Right kidney (tissue), 9 donors: ENCODE measurements at places on chromosomes 4 and X.

GRCh38 chr4:156496797-156497196 is 474.8 kb downstream of the PDGFC start:
- DNase-seq: no peak

DNA sequence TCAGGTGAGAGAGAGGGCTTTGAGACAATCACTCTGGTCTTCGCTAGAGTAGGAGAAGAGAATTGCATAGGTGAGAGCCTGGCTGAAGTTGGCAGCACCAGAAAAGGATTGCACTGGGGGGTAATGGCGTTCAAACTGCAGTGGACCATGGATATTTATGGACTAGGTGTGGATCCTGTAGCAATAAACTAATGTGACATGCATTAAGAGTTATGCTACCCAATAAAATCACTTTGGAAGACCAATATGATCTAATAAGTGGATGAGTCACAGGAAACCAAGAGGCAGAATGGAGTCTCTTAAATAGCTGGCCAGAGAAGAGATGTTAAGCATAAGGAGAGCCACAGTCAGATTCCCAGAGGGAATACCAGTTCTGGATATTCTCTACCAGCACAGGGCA is 259.8 kb downstream of the FBXO8 start:
- DNase-seq: no peak

DNA sequence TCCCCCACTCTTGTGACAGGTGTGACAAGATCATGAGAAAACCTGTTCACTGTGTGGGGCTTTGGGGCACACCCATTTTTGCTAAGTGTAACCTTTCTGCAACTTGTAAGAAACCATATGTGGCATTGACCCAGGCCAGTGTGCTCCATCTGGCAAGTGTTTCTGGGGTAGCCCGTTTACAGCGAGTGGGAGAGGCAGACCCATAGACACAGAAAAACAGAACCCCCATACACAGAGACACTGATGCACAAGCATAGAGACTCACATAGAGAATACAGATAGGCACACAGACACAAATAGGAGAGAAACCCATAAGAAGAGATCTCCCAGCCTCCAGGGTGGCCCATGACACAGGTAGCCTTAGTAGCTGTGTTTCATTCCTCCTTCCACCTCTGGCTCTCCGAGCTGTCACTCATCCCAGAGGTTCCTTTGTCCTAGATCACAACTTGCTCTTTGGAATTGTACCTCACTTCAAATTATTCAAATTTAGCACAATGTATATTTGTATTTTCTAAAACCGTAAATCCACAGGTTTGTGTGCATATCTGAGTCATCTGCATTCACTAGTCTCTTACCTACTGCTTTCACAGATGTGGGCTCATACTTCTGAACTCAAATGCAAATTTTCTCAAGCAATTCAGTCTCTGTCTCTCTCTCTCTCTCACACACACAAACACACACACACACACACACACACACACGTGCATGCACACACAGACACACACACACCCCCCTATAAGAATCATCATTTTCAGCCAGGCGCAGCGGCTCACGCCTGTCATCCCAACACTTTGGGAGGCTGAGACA is 114.4 kb downstream of the SH3KBP1 start:
- no peak for DNase-seq

- no peak for DNase-seq
Observed at GRCh38 chr4:114866901-114867670, 246.3 kb downstream of the NDST4 start.

- DNase-seq: no peak
Observed at GRCh38 chr4:76703676-76704075, 194.3 kb downstream of the SOWAHB start.

- DNase-seq: no peak
Observed at GRCh38 chrX:18619288-18619687, 52.6 kb downstream of the RS1 start.

- no peak for DNase-seq
Observed at GRCh38 chrX:148380650-148381561, 119.5 kb upstream of the AFF2 start.

GRCh38 chrX:12469296-12469695 is 321.9 kb upstream of the PRPS2 start:
- DNase-seq: no peak

DNA sequence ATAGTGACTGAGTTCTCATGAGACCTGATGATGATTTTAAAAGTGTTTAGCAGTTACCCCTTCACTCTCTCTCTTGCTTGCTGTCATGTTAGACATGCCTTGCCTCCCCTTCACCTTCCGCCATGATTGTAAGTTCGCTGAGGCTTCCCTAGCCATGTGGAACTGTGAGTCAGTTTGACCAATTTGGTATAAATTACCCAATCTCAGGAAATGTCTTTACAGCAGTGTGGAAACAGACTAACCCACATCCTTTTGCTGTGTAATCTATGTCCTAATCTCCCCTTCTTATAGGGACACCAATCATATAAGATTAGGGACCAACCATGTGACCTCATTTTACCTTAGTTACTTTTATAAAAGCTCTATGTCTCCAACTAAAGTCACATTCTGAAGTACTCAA is 677.8 kb downstream of the ADGRL3 start:
- DNase-seq: no peak

GRCh38 chr4:40525752-40526598 is 103.7 kb downstream of the RBM47 start:
- no peak for DNase-seq

DNA sequence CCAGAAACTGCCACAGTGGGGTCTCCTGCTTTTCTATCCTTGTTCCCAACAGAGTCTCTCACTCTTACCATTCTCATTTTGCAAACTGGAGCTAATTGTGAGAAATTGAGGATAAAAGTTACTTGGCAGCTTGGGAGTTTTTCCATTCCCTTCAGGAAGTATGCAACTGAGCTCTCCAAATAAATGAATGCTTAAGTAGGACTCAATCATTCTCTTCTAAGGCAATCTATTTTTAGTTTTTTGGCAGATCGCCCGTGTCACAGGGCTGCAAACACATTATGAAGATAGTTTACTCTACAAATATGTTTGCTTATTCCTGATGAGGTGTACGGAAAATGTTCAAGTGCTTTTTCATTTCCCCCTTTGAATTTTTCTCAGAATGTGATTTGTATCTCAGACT is 5.3 kb downstream of the ASB11 start:
- DNase-seq: no peak

DNA sequence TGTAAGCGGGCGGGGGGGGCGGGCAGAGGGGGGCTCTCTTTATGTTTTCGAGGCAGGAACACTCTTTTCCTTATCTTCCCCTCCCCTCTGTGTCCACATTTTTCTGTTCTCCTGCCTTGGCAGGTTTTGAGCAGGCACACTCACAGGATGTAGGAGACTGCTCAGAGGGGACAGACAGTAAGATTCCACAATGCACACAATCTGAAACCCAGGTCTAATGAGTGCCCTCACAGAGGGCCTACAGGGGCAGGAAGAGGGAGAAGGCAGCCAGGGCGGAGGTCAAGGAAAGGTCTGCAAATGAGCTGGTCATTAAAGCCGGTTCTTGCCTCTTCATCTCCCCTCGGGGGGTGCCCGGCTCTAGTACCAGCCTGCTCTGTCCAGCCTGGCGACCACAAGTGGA is 106.1 kb upstream of the ATP6AP2 start:
- DNase-seq: no peak

DNA sequence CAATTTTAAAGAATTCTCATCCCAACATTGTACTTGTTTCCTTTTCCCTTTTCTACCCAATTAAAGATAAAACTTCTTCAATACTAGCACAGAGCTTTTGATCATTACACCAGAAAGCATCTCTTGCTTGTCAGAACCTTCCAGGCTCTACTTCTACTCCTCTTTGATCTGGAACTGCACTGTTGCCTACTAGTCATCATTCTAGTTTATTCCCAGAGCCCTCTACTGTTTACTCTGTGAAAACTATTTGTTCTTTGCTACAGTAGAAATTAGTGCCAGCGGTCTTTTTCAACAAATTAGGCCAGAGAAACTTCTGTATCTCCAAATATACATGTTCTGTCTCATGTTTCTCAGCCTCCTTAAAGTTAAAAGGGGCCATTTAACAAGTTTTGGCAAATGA is 46.8 kb upstream of the TMPRSS11F start:
- DNase-seq: no peak

DNA sequence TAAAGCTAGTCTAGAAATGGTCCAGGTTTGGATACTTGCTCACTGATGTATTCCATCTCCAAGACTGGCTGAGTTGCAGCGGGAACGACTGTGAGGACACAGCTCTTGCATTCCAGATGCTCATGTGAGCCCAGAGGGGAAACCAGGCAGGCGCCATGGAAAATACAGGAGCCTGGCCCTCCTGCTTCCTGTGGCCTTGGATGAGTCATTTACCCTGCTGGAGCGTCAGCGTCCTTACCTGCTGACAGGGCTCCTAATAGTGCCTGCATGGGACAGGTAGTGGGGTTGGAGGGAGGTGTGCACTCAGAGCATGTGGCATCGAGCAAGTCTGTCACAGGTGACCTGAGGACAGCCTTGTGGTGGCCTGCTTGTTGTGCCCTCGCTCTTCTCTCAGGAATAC is 69.4 kb downstream of the NSG1 start:
- DNase-seq: no peak

- DNase-seq: no peak
Observed at GRCh38 chr4:72430050-72430449, 139.0 kb downstream of the ADAMTS3 start.

DNA sequence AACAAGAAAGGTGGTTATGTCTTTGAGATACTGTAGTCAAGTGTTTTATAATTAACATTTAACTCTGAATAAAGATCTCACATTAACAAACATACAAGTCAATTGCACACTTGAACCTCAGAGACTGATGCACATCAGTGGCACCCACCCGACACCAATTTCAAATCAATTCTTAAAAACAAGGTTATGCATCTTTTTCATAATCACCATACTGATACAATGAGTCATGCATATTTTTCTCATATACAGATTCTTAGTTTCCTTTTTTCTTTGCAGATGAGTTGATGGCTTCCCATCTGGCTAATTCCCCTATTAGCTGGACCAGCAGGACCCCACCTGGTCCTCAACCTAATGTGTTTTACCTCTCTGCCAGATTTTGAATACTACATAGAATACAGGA is 136.2 kb upstream of the RPL34 start:
- no peak for DNase-seq

DNA sequence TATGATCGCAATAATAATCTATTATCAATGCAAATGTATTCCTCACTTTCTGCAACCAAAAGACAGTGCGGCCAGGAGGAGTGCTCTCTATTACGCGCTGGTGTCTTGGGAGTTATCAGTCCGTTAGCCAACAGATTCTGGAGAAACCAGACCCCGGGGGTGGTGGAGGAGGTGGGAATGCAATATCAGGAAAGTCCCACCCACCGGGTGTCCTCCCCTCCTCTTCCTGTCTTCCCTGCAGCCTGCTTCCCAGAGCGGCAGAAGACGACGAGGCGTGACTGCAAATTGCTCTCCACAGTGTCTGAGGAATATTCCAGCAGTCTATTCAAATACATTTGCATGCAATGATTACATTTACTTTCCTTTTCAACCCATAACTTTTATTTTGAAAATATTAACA is 17.9 kb upstream of the TLR3 start:
- no peak for DNase-seq

DNA sequence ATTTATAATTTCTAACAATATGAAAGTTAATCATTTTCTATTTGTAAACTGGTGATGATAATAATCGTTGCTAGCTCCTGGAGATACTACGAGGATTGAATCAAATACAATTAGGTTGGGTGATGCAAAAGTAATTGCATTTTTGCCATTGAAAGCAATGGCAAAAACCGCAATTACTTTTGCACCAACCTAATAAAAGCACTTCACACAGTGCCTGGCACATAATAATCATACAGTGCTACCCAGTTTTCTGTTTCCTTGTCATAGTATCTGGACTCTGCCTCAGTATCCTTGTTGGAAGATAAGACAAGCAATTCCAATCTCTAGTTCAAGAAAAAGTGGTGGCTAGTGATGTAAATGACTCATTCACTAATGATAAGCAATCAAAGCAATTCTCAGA is 176.8 kb upstream of the TRPC5 start:
- DNase-seq: no peak

- DNase-seq: no peak
Observed at GRCh38 chrX:63434665-63435064, 83.5 kb upstream of the SPIN4 start.

DNA sequence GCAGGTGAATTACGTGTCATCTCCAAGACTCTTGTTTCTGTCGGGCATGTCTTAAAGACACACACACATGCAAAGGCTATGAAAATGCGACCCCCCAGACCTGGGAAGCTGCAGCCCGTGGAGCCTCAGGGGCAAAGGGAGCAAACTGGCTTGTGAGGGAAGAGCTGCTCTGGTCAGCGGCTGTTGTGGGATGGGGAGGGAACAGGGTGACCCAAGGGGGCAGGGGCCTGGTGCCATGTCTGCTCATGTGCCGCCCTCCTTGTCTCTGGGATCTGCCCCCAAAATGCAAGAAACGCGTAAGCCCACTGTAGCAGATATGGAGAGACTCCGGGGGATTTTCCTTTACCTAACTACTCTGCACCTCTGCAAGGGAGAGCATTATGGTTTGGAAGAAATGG is 92.4 kb downstream of the PHKA2 start:
- DNase-seq: no peak

DNA sequence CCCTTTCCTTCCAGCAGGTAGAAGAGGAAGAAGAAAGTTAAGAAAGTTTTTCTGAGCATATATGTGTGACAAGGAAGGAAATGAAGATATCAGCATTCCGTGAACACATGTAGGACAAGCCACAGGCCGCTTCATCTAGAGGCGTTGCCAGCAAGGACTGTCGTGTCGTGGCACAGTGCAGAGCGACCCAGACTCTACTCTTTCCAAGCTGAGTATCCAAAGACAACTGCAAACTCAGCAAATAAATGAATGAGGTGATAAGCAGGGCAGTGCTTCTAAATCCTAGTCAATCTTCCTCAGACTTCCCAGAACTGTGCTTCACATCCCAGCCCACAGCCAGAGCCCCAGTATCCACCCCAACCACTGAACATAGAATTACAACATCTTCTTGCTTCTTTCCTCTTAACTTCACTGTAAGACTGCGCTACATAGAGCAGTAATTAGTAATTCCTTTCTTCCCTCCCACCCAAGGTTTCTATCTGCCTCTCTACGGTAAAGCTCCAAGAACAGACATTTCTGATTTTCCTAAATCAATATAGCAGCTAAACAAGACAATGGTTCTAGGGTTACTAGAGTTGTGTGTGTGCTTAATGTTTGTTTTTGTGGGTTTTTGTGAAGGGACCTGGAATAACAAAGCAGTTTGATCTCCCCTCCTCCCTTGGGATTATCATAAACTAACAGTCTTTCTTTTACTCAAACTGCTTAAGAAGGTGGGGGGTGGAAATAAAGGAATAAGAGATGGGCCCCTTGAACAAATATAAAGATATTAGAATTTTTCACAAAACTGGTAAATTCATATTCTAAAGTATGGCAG is 71.6 kb downstream of the PAPSS1 start:
- DNase-seq: no peak
